ENCODE measurements at places on chromosomes 4 and X.

GRCh38 chr4:150581056-150581605 is 820 bp upstream of the MAB21L2 start:
- no peak for DNase-seq

DNA sequence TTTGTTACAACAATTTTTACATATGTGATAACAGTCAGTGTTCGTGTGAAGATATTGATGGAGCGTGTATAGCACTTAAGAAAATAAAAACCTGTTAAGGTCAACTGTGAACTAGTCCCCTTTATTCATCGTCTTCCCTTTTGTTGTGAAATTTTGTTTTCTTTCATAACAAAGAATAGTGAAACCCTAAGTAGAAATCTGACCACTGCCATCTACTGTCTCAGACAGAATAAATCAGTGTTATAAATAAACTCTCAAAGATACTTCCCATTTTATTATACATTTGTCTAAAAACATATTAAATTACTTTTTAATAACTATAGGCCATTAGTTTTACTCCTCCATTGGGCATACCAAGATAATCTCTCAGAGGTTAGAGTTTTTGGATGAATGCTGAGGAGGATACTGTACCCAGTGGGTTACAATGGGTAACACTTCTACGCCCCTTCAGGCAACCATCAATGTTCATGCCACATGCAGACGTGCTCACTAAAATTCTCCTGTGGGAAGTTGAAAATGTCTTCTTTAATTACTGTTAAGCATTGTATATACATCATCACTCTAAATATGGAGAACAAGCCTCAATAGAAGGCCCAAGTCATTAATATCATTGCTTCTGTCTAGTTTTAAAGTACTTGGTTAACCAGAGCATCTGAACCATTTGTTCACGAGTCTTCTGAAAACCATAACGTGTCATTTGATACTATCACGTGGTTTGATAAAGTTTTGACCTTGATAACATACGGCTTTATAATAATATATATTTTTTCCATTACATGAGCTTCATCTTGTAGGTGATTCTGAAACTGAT is 171.2 kb downstream of the TMA16 start:
- DNase-seq = no peak

DNA sequence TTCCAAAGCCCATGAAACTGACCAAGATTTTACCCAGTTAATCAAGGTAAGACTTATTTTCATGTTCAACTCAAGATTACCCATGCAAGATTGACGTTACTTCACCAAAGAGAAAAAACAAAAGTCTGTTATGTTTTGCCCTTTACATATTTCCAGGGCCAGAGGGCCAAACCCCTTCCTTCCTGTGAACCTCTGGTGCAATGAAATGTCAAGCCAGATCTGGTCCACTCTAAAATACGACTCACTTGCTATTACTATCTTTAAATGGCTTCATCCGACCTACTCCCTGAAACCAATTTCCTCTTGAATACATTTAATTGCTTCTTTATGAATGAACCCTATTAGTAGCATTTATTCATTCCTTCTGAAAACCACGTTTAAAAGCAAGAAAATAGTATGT is 33.0 kb downstream of the TSPAN5 start:
- DNase-seq = no peak

DNA sequence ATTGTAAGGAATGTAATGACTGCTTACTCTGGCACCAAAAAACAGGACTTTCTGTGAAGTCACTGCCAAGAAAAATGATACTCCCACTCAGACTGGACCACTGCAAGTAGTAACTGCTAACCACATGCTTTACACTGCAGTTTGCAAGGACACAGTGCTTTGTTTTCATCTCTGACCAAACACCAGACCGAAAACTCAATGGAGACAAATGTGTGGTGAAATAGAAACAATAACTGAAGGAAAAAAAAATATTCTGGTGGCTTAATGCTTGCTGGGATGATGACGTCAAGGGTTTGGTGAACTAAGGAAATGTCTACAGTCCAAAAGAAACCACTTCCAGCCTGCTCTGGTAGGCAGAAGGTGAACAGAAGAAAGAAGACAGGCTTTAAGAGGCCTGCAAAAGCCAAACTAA is 13.2 kb downstream of the GPC4 start:
- no peak for DNase-seq

- no peak for DNase-seq
Observed at GRCh38 chr4:168021666-168022065, 70.7 kb upstream of the ANXA10 start.

GRCh38 chrX:1592470-1593142 is 1.2 kb downstream of the AKAP17A start:
- peak; percentile 26 for DNase-seq

GRCh38 chr4:130110189-130110588 is 1014.2 kb downstream of the C4orf33 start:
- no peak for DNase-seq

DNA sequence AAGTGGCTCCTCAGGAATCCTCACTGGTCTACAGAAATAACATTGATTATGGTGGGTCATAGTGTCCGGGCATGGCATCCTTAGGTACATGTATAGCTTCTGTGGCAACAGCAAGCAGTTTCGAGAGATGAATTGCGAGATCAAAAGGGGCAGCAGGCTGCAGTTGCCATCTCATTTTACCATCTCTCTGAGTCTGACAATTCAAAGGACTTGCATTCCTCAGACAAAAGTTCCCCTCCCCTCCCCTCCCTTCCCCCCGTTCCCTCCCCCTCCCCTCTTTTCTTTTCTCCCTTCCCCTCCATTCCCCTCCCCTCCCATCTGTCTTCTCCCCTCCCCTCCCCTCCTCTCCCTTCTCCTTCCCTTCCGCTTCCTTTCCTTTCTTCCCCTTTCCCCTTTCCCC is 70.2 kb downstream of the MTNR1A start:
- no peak for DNase-seq

DNA sequence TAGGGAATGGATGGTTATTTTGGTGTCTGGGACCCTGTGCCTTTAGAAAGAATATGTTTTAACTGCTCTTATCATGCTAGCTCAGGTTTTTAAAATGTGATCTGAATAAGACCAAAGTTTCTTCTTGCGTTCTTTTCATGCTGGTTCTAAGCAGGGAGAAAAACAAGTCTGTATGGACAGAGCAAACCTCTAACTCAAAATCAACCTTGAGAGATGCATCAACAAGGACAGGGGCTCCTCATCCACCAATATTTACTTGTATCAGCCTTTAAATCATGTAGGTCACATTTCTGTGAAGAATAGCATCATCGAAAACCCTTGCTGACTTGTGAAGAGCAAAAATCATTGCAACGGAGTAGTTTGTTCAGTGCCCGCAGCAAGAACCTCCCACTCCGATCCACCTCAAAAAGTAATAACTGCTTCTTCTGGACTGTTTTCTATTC is 1.2 kb downstream of the ATP10D start:
- DNase-seq = no peak

DNA sequence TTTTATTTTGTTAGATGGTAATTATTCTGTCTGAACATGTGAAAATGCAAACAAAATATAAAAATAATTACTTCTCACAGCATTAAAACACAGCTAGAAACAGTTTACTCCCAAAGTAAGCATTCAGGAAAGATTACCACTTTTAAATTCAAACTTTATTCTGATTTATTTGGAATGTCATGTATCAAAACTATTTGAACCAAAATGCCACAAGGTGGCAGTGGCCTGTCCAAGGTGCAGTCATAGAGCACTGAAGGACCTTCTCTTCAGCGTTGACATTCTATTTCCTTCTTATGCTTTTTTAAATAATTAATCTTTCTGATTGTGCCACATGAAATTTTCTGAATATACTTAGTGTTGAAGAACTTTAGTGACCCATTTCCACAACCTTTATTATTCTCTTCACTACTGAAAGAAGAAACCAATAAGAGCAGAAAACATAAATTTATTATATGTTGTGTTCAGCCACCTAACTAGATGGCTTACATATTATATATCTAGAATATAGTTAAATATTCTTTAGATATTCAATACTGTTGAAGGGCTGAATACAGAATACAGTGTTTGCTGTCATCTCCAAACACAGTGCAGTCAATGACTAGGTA is 283.6 kb downstream of the CFAP299 start:
- DNase-seq = no peak

All from CD4-positive, alpha-beta T cell treated with Interleukin-17A for 1 hour (primary cell).